ENCODE measurements at places on chromosomes 12 and 14. TPM values are rescaled to one million over a fixed set of nuclear protein-coding genes. Genes with fewer than 3 reads are reported as not detected.

Gene TDRD9
- 0.33 TPM for total RNA-seq

Gene SLCO1B3
- total RNA-seq = not detected

Gene MTHFD1
- 46.5 TPM for total RNA-seq

Gene ANO6
- 43.5 TPM for total RNA-seq

Gene KLHL28
- 10.2 TPM for total RNA-seq

Gene SIX1
- total RNA-seq = 15.9 TPM

Gene ABHD4
- total RNA-seq = 26.6 TPM

Gene RAN
- total RNA-seq = 1,060 TPM

Gene MAPKAPK5
- total RNA-seq = 42.5 TPM

Gene EML5
- total RNA-seq = 0.44 TPM

Gene AMDHD1
- total RNA-seq = 0.33 TPM

Gene ITGA7
- 68.8 TPM for total RNA-seq

Gene MYF6
- total RNA-seq = not detected

Gene APOLD1
- 2.6 TPM for total RNA-seq

Gene IGFBP6
- total RNA-seq = 1,775 TPM

Gene AHNAK2
- total RNA-seq = 407 TPM

Gene SLC10A1
- total RNA-seq = not detected

Gene FBLN5
- total RNA-seq = 49.5 TPM

Gene TAS2R9
- total RNA-seq = not detected
